ENCODE measurements at places on chromosomes 1 and 21. TPM values are rescaled to one million over a fixed set of nuclear protein-coding genes. Genes with fewer than 3 reads are reported as not detected.

DNA sequence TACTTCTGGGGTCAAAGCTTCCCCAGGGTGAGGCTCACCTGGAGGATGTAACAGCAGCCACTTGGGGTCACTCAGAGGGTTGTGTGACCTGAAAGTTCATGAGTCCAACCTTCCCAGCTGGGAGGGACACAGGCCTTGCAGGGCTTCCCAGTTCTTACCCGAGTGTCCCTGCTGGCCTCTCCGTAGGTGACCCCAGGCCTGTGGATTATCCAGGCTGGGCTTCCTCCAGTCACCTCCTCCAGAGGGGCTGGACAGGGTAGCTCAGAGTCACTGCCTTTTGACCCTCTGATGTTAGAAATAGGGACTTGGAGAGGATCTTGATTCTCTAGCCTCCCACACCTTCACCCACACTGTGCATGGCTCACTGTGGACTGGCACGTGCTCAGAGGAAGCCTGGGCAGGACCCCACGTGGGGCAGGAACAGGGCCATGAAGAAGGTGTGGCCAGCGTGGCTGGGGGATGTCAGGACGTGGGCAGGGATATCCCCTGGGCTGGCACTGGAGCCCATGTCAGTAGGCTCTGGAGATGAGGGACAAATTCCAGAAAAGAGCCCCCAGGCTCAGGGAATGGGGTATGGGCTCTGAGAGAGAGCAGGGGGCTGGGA, 131.8 kb downstream of the ACTL8 start:
- DNase-seq: no peak

- no peak for DNase-seq
Measured at GRCh38 chr1:22131875-22132486, 10.9 kb downstream of the WNT4 start.

- no peak for DNase-seq
Measured at GRCh38 chr21:34043333-34043732, 30.0 kb upstream of the MRPS6 start.

The SELENBP1 gene
- 0.41 TPM for total RNA-seq

DNA sequence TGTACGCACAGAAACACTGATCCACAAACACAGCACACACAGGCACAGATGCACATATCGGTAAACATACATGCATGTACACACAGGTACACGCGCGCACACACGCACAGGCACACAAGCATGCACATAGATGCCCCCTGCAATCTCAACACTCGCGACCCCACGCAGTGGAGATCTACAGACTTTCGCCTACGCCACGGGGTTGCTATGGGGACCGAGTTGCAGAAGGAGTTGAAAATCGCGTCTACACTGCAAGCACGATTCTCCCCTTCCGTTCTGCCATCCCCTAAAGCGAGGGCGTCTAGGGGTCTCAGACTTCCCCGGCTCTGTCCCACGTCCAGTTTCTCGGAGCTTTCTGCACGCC, 826 bp downstream of the TRIM17 start:
- DNase-seq: no peak

- DNase-seq: no peak
Measured at GRCh38 chr1:156075162-156075561, 7.1 kb downstream of the MEX3A start.

GRCh38 chr1:6475381-6476133, 9.6 kb upstream of the TNFRSF25 start:
- no peak for DNase-seq

The ITGB3BP gene
- 38.9 TPM for total RNA-seq

DNA sequence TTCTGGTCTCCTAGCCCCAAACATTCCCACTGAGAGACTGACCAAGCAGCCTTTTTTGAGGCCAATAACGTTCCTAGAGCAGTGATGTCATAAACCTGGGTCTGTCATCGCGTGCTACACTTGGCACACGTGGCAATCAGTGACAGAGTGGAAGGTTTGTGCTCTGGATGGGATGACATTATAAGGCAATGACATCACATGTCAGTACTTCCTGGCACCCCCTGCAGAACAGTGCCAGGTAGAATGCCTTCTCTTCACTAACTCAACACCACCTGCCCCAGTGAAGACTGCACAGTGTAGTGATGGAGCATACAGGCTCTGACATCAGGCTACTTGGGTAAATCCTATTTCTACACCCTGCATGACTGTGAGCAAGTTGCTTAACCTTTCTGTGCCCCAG, 5.4 kb upstream of the ZNF648 start:
- no peak for DNase-seq

DNA sequence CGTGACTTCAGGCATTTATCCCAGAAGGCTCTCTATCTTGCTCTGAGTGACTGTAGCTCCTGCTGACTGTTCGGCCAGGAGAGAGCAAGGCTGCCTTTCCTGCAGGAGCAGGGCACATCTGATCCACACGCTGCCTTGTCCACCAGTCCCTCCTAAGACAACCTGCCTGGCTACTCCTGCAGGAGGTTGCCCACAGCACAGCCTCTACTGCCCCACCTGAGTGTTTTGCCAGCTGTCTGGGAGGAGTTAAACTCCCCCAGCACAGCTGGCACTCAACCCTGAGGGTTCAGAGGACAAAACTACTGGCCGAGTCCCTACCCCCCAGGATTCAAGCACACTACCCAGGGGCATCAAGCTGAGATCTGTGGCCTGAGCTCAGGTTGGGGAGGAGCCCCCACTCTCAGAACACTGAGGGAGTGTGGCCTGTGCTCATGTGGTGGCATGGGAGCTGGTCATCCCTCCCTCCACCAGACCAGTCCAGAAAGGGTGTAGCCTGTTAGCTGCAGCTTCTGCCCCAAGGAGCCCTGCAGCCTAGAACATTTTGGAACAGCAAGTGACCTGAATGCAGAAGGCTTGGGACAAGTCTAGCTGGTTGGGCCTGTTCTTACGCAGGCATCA, 237.3 kb downstream of the SLC44A5 start:
- no peak for DNase-seq

GRCh38 chr1:71522721-71523120, 441.9 kb upstream of the ZRANB2 start:
- DNase-seq: no peak

DNA sequence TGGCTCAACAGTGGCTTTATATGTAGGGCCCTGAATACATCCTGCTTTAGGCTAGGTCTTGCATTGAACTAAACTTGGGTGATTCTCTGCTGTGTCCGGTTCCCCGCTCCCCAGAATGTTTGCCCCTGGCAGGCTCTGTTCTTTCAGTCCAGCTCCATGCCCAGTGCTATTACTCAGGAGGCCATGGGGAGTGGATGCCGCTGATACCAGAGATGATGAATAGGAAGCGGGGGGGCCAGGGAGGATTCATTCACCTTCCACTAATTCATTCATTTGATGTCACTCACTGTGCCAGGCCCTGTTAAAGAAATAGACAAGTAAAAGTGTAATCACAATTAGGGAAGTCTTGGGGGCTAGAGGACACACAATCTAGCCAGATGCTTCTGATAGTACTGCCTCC, 83.8 kb downstream of the TMEM53 start:
- DNase-seq: no peak

GRCh38 chr1:51514733-51515132, 4.3 kb downstream of the EPS15 start:
- no peak for DNase-seq

The SPRR2E gene
- total RNA-seq: not detected

The ABCA4 gene
- 0.28 TPM for total RNA-seq

- DNase-seq: no peak
Measured at GRCh38 chr1:198254521-198254920, 97.7 kb downstream of the NEK7 start.

The KIAA0040 gene
- 29.2 TPM for total RNA-seq

The PMVK gene
- 74.7 TPM for total RNA-seq

GRCh38 chr1:93908394-93909145, 660 bp downstream of the GCLM start:
- no peak for DNase-seq

DNA sequence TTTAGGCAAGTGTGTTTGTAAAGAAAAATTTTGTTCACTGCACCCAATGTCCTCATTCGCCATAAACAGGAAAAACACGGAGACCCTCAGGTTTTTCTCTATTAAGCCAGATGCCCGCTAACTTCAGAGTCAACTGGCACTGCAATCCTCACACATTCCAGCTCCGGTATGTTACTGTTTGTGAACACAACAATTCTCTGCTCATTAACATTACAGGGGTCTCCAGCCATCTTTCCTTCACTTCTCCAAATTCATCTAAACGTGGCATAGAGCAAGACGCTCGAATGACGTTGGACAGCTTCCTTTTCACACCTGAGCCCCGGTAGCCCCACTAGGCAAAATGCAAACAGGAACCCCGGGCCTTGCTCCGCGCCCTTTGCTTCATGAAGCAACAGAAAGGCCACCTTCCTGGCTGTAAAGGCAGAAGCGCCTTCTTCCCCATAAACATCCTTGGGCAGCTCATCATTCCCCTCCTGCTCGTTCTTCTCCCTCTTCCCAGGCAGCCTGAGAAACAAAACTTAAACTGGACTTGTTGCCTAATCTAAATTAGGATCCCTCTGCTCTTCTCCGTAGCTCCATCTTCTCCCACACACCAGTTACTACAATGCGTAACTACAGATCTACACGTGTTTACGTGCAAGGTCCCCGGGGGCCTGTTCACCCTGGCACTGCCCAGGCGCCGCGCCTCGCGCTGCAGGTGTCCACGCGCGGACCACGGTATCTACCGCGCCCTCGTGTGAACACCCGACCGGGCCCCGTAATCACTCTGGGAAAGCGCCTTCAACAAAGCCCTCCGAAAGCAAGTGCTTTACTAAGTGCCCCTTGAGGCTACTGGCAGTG, 1.2 kb downstream of the LBR start:
- DNase-seq: no peak

The ENAH gene
- total RNA-seq: 0.40 TPM

The CR1 gene
- 7.8 TPM for total RNA-seq

DNA sequence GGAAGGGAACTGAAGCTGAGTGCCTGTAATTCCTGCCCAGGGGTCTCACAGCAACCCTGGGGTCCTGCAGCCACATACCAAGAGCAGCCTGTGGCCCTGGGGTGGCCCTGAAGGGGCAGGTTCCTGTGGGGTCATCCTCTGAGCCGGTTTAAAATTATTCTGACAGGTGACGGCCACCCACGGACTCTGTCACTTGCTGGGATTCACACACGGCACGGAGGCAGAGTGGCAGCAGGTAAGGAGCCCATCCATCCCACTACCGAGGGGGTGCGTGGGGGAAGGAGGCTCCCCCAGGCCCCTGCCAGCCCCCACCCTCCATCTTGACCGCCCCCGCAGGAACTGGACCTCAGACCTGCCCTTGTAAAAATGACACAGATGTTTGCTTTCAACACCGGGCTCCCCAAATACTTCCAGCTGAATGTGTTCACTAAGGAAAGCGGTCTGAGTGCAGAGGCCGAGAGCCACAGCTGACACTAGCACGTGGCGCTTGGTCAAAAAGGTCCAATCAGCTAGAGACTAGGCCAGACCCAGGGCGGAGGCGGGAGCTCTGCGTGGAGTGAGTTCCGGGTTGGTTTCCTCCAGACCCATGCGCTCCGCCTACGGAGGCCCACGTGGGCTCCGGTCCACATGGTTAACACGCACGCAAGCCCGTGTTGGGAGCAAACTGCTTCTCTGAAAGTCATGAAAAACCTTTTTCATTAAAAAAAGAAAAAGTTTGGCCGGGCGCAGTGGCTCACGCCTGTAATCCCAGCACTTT, 10.0 kb downstream of the YBEY start:
- DNase-seq: no peak

DNA sequence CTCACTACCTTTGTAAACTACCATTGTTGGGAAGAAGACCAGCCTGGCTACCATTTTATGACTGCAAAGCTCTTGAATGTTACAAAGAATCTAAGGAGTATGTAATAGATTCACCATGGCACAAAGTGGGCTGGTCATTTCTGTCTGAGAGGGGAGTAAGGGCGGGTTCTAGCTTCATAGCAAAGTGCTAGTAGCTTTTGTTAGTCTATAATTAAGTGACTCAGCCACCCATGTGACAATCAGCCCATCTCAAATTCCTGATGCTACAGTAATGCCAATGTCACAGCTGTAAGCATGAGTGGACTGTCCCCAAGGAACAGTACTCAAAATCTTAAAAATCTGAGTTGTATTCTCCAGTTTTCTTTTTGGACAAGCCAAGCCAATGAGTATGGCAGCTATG, 15.4 kb upstream of the OTUD3 start:
- DNase-seq: no peak

- no peak for DNase-seq
Measured at GRCh38 chr1:4058122-4058521, 158.1 kb upstream of the C1orf174 start.

DNA sequence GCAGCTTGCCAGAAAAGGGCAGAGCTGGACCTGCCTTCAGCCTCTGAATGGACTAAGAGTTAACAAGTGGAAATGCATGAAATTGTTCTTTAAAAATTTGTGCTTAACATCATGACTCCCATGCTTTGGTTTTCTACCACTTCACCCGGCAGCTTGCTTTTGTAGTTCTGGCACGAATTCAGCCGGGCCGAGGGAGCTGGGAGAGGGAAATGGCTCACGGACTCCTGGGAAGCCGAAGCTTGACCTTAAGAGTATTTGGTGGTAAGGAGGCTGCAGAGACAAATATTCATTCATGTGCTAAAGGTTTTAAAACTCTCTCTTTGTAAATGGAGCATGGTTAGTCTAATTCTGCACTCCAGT, 17.2 kb upstream of the GFI1 start:
- no peak for DNase-seq

GRCh38 chr1:39896909-39897685, 4.6 kb downstream of the MYCL start:
- DNase-seq: no peak

GRCh38 chr1:152725261-152725660, 17.3 kb downstream of the LCE4A start:
- DNase-seq: no peak

The S100A4 gene
- total RNA-seq: 34.0 TPM

GRCh38 chr1:246157516-246157915, 349.6 kb downstream of the SMYD3 start:
- DNase-seq: no peak

GRCh38 chr1:176752505-176752904, 289.5 kb downstream of the PAPPA2 start:
- no peak for DNase-seq

GRCh38 chr1:29685387-29685786, 449.1 kb downstream of the PTPRU start:
- no peak for DNase-seq

GRCh38 chr1:198272492-198272891, 115.7 kb downstream of the NEK7 start:
- DNase-seq: no peak

GRCh38 chr1:178682429-178682828, 42.6 kb upstream of the RALGPS2 start:
- DNase-seq: no peak

- DNase-seq: no peak
Measured at GRCh38 chr1:3880429-3881192, 19.5 kb downstream of the C1orf174 start.

GRCh38 chr1:201262963-201263608, 20.2 kb upstream of the PKP1 start:
- DNase-seq: no peak

- DNase-seq: no peak
Measured at GRCh38 chr1:110134050-110134595, 16.2 kb upstream of the SLC6A17 start.

DNA sequence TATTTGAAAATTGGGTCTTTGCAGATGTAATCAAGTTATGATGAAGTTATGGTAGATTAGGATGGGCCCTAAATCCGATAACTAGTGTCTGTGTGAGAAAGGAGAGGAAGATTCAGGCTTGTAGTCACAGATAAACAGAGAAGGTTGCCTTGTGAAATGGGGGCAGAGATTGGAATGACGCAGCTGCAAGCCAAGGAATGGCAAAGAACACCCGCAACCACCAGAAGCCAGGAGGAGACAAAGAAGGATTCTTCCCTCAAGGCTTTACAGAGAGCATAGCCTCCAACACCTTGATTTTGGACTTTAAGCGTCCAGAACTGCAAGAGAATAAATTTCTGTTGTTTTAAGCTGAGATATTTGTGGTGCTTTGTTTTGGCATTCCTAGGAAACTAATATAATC, 35.4 kb upstream of the COL24A1 start:
- DNase-seq: no peak

The OR2C3 gene
- total RNA-seq: not detected
